ENCODE measurements at places on chromosomes 3 and 15.

GRCh38 chr3:151460228-151460627 lies 633 bp downstream of the IGSF10 start:
- no peak for DNase-seq

- DNase-seq, result no peak
Observed at GRCh38 chr3:37712918-37713817, 148.5 kb upstream of the CTDSPL start.

- DNase-seq, result no peak
Observed at GRCh38 chr3:149142682-149143081, 13.2 kb downstream of the HPS3 start.

DNA sequence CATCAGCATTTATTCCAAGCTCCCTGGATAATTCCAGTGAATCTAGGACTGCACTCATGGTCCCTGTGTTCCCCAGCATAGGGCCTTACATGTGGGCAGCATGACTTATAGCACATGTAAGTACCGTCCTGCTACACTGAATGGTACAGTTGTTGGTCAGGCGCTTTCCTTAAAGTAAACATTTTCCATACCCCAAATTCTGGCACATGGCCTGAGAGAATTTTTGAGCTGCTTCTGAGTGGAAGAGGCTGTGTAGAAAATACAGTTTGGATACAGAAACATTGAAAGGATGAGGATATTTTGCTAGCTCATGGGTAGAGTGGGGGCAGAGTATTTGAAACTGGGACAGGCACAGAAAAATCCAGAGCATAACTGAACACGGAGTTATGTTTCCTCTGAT lies 27.6 kb downstream of the CORO2B start:
- no peak for DNase-seq

DNA sequence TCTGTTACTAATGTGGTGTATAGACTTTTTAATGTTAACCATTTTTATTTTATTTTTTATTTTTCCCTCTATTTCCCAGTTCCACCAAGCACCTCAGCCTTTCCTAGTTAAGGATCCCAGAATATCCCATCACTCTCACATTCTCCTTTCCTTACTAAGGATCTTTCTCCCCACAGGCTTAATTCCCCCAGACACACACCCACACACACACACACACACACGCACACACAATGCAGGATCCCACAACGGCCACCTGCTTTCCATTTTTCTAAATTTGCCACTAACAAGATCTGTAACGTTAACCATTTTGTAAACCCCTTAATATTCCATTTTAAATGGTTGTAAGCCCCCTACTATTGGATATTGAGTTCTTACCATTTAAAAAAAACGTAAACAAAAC lies 404.1 kb downstream of the ZIC1 start:
- DNase-seq, result no peak

DNA sequence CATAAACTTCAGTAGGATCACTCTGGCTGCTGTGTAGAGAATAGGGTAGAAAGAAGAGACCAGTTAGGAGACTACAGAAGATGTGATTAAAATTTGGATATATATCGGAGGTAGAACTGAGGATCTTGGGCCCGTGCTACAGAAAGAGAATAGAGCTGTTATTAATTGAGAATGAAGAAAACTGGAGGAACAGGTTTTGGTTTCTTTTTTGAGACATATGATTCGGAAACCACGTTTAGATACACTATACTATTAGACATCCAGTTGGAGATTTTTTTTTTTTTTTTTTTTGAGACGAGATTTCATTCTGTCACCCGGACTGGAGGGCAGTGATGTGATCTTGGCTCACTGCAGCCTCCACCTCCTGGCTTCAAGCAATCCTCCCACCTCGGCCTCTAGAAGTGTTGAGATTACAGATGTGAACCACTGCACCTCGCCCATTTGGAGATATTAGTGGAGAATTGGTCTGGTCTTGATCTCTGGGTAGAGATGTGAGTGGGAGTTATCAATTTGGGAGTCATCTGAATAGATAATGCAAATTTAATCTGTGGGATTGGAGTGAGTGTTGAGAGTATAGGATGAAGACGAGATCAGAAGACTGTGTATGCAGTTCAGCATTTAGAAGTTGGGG lies 50.9 kb downstream of the TCF12 start:
- DNase-seq, result no peak

DNA sequence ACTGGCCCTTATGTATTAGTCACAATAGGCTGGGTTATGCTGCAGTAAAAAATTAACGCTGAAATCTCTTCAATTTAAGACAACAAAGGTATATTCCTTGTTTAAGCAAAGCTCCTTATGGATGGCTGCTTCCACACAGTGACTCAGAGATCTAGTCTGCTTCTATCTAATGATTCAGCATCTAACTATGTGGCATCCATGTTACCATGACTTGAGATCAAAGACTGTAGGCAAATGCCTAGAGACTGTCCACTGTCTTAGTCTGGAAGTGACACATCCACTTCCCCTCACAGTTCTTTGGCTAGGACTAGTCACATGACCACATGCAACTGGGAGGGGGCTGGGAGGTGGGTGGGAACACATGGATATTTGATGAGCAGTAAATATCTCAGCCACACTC lies 61.3 kb upstream of the PSMD6 start:
- no peak for DNase-seq

DNA sequence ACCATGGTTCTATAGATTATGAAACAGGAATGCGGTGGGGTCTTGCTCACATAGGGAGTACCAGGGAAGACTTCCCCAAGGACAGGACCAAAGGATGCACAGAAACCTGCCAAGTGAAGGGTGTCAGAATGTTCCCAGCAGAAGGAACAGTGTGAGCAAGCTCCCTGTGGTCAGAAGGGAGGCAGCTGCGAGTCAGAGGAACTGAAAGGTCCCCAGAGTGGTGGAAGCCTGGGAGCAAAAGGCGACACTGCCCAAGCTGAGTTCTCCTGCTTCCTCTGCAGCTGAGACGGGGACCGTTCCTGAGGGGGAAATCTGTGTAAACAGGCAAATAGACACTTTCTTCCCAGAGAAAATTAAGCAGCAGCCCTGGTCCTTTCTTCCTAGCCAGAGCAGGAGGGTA lies 14.2 kb upstream of the SLC6A6 start:
- DNase-seq, result no peak

GRCh38 chr3:72896996-72897757 lies 9.3 kb downstream of the GXYLT2 start:
- DNase-seq, result no peak

DNA sequence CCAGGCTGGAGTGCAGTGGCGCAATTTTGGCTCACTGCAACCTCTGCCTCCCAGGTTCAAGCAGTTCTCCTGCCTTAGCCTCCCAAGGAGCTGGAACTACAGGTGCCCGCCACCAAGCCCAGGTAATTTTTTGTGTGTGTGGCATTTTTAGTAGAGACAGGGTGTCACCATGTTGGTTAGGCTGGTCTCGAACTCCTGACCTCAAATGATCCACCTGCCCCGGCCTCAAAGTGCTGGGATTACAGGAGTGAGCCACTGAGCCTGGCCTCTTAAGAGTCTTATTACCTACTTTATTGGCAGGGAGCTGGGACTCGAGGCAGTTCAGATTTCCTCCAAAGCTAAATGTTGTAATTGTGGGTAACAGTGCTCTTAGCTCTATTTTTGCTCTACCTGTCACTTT lies 16.4 kb downstream of the PXYLP1 start:
- DNase-seq, result no peak

DNA sequence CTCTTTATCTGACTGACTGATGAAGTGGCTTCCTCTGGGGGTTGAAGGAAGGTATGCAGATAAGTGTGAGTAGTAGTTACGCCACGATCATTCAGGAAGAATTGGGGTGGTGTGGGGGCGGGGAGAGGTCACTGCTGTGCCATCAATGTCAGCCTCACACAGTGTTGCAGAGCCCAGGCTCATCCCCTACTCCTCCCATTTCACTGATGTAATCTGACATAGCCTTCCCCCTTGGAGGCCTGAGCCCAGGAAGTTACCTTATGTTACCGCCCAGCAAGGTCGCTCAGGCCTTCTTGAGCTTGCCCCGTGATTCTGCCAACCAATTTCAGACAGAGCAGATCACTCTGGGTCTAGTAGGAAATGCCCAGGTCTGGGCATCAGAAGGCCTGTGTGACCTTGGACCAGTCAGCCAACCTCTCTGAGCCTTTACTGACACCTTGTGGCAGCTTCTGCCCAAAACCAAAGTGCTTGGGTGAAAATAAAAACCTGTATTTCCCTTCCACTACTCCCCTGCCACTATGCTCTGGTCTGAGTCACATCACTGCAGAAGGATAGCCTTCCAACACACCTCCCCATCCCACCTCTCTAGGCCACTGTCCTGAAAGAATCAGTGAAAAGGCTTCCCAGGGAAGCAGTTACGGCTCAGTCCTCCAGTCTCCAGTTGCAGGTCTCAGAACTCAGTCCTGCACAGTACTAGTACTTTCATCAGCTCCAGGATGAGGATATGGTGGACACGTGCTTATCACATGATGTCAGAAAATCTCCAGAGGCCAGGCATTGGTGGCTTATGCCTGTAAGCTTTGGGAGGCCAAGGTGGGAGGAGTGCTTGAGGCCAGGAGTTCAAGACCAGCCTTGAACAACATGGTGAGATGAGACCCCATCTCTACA lies 28.1 kb upstream of the INSYN1 start:
- no peak for DNase-seq

DNA sequence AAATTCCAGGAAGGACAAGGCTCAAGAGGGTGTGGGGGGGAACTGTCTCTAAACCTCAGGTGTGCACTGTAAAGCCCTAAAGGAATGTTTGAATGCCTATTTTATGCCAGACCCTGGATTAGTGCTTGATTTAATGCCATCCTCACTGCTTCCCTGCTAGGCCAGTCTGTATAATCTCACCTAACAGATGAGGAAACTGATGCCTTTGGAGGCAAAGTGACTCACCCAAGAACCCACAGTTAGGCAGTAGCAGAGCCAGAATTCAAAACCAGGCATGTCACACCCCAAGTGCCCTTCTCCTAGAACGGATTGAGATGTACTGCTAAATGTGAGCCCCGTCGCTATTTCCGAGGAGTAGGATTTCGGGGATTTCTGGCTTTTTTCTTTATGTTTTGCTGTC lies 7.8 kb downstream of the CAMK1 start:
- DNase-seq, result no peak

DNA sequence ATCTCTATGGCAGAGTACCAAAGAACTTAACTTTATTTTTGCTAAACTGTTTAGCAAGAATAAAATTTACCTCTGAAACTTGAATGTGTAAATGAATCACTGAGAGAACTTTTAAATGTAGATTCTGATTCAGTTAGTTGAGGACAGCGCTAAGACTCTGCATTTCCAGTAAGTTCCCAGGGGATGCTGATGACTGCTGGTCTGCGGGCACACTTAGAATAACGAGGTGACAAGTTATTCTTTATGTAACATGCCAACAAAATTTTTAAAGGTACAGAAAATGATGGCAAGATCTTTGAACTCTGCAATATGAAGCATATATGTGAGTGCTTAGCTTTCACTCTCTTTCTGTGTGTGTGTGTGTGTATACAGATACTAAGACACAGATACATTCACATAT lies 56.4 kb downstream of the TGFBR2 start:
- DNase-seq, result no peak

GRCh38 chr3:9715764-9716437 lies 12.3 kb downstream of the CPNE9 start:
- DNase-seq, result peak; percentile 71

DNA sequence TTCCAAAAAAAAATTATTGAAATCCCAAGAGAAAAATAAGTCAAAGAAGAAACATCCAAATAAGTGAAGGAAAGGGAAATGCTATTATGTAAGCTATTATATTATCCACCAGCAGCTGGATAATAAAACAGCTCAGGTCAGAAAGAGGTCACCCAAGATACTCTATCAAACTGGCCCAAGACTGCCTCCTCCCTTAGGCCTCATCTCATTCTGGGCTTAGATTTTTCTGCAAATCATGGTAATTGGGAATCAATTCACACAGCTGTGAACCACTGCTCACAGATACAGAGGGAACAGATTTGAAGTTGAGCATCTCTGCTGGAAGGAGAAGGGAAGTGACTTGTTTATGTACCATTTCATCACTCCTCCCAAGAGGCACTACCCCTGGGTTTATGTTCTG lies 294.6 kb upstream of the DPPA4 start:
- no peak for DNase-seq

- DNase-seq, result no peak
Observed at GRCh38 chr3:122268257-122269024, 56.6 kb upstream of the CSTA start.

GRCh38 chr3:45119824-45120358 lies 26.3 kb downstream of the CDCP1 start:
- DNase-seq, result no peak

GRCh38 chr3:159340877-159341500 lies 539.1 kb downstream of the MFSD1 start:
- no peak for DNase-seq

DNA sequence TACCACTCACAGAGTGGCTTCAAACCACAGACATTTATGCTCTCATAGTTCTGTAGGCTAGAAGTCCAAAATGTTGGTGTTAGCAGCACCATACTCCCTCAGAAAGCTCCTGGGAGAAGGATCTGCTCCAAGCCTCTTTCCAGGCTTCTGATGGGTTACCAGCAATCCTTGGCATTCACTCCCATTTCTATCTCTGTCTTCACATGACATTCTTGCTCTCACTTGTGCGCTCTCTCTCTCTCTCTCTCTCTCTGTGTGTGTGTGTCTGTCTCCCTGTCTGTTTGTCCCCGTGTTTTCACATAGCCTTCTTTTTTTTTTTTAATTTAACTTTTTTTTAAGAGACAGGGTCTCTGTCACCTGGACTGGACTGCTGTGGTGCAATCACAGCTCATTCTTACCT lies 26.3 kb downstream of the CDAN1 start:
- DNase-seq, result no peak

- DNase-seq, result no peak
Observed at GRCh38 chr15:93124126-93124525, 35.1 kb upstream of the RGMA start.

- DNase-seq, result no peak
Observed at GRCh38 chr3:57434041-57434440, 110.1 kb downstream of the DNAH12 start.

GRCh38 chr3:173688216-173688842 lies 290.8 kb downstream of the NLGN1 start:
- no peak for DNase-seq

- DNase-seq, result no peak
Observed at GRCh38 chr3:132160198-132160597, 125.4 kb upstream of the CPNE4 start.

DNA sequence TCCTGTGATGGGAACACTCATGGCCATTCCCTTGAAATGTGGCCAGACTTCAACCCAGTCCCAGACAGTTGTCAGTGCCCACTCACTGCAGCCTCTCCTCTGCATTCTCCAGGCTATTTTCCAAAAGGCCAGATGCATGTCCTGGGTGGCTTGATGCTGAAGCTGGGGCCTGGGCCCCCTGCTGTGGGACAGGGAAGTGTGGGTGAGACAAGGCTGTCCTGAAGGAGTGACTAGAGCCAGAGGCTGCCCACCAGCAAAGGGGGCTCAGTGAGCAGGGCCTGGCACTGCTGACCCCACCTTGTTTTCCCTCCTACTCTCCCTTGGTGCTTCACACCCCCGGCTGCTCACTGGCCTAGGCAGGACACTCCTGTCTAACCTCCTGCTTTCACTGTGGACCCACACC lies 11.9 kb downstream of the CISH start:
- no peak for DNase-seq

GRCh38 chr3:61933798-61934504 lies 372.6 kb downstream of the PTPRG start:
- DNase-seq, result no peak

Data from CD4-positive, alpha-beta T cell treated with Interleukin-4 for 1 hour (primary cell).